ENCODE measurements at places on chromosomes 3 and 15.

DNA sequence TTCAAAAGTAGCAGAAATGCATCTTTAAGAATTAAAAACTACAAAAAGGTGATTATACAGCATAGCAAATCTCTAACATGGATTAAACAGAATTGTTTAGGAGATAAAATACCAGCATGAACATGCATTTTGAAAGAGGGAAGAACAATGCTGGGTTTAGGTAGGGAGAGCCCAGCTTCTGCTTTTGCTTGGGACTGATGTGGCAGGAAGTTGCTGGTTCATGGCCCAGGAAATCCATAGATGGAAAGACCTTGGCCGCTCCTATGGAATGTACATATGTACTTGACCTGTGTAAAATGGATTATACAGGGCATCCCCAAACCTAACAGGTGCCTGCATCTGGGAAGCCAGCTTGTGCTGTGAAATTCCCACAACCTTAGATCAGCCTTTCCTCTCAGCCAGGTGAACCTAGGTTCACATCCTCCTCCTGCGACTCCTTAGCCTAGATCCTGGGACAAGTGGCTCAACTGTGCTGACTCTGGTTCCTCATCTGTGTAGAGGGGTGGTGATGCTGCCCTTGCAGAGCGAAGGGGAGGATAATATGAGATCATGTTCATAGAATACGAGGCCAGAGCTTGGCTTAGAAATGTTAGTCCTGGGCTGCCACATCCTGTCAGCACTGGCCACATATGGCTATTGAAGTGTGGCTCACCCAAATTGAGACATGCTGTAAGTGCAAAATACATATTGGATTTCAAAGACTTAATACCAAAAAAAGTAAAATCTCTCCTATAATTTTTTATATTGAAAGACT lies 47.0 kb upstream of the PLXNA1 start:
- DNase-seq = no peak

- DNase-seq = no peak
Measured at GRCh38 chr3:61505197-61505596, 56.2 kb upstream of the PTPRG start.

GRCh38 chr3:158308236-158308928 lies 198.5 kb downstream of the RSRC1 start:
- DNase-seq = no peak

DNA sequence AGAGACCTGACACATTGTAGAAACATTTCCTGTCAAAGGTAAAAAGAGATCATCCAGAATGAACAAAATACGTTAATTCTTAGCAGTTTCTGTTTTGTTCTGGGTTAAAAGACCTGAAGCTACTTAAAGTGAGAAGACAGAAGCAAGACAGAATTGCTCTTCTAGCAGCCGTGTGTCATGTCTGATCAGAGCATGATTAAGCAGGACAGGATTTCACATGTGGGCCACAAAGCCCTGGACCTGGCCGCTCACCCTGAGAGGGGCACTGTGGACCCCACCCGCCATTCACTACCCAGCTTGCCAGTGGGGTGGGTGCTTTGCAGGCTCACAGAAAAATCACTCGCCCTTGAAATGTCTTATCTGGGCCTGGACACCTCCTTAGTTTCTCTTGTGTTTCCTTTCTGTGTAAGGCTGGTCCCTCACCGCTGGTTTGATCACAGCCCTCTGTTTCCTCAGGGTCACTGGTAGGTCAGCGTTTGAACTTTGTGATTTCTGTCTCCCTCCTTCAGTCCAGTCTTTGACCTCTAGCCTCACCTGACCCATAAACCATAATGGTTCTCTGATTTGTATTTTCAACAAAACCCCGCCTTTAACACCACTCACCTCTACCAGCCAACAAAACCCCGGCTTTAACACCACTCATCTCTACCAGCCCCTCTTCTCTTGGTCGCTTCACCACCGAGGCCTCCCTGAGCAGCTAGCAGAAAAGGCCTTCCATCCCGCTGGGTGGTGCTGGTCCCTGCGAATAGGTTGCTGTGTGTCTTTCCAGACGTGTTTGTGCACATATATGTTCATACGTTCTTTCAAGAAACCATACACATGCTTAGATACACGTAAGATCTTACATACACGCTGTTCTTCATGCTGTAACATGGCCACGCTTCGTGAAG lies 185.0 kb downstream of the OR4M2 start:
- DNase-seq = no peak

- no peak for DNase-seq
Measured at GRCh38 chr3:82493858-82494257, 732.4 kb upstream of the GBE1 start.

DNA sequence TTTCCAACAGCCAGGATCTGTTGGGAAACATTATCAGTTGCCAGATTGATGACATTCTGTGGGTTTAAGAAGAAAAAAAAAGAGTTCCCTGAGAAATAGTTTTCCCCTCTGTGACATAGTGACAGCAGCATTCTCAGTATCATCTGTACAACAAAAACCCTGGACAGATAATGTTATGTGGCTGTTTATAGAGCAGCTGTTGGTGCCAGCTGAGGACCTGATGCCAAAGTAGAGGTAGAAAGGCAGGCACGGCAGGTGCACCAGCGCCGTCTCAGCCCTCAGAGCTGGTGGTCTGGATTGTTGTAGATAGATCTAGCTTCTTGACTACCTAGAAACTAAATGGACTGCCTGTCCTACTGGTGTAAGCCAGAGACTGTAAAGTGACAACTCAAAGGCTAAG lies 56.2 kb upstream of the FILIP1L start:
- DNase-seq = no peak

DNA sequence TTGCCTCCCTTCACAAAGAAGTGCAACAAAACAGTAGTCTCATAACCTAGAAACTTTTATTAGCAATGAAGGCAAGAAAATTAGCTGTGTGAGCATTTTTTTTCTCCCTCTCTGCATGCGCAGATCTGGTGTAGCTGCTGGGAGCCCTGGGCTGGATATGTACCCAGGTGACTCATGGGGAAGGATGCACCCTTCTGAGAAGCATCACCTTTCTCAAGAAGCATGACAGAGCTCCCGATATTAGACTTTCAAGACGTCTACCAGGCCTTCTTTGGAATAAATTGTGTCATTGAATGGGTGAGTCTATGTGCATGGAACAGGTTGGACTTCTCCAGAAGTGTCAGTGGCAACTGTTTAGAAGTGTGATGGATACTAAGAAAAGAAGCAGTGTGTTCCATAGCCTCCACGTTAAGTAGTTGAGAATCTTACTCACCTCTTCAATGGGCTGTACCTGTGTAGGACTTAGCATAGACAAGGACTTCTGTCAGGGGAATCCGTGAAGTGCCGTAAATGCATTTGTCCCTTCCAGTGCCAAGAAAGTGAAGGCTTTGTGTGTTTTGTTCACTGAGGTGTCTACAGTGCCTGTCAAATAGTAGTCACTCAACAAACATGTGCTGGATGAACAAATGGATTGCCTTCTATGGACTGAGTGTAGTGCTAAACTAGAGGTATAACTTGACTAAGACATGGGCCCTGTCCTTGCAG lies 47.7 kb upstream of the RASGRP1 start:
- no peak for DNase-seq

GRCh38 chr15:92617549-92618520 lies 37.7 kb downstream of the FAM174B start:
- DNase-seq = no peak

DNA sequence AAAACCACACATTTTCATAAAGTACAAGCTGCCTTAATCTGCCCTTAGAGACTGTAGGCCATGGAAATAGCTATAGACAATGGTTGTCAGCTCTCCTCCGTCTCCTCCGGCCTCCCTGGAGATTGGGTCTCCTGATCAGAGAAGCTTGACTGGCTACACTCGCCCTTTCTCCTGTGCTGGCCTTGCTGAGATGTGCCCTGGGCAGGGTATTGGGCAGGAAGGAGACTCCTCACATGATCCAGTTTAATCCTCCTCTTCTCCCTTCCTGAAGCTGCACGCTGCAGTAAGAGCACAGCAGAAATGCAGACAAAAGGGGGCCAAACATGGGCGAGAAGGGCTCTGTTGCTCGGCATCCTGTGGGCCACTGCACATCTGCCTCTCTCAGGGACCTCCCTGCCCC lies at the start of gene SLC24A5:
Gene SLC24A5, plus strand, starts transcription at position 246 of the 400 bp plus-strand sequence. Its CDS starts 55 bp downstream, at position 301.
- DNase-seq = no peak

DNA sequence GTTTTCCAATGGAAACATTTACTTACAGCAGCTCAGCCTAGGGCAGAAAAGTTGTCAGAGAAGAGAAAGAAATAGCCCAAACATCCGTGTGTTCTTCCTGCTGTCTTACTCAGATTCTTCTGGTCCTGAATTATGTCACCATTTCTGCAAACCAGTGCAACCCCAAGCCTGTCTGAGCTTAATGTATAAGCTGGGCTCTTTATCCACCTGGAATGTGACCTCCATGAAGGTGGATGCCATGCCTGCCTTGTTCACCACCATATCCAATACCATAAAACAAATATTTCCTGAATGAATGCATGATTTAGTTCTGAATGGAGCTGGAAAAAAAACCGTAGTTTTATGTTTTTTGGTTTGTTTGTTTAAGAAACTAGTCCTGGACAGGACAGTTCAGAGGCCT lies 150.9 kb downstream of the RYR3 start:
- DNase-seq = no peak

GRCh38 chr15:73752806-73753193 lies 351 bp downstream of the INSYN1 start:
- no peak for DNase-seq

DNA sequence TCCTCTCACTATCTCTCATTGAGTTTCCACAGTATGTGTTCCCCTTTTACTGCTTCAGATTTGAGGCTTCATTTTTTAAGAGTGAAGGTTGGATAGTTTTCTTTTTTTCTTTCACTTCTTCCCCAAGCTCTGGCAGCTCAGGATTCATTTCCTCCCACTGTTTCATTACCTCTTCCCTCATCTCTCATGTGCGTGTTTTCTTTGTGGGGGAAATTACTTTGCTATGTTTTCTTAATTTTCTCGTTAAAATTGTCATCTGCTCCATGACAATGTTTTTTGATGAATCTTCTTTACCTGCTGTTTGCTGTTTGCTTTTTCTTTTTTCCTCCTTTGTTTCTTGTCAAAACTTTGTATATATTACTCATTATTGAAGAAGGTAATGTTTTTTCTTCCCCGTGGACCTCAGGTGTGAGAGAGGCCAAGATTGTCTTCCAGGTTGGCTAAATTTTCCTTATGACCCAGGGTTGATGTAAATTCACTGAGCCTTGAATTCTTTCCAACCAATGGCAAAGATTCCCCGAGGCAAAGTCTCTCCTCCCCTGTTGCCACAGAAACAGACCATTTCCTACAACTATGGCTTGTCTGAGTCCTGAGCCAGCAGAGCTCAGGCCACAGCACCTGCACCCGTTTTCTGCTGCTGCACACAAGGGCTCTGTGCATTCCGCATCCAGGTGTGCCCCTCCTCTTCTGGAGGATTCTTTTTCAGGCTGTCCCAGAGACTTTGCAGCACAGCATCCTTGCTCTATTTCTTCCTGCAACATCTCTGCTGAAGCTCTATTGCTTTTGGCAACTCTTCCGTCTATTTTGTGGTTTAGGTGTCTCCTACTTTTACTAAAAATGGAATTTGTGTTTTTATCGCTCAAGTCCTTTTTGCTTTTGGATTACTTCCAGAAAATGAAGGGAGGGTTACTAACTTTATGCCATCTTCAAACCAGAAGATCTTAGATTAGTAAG lies 66.1 kb downstream of the NOX5 start:
- DNase-seq = peak; percentile 16

GRCh38 chr15:51144021-51144532 lies 49.4 kb upstream of the TNFAIP8L3 start:
- peak; percentile 52 for DNase-seq

DNA sequence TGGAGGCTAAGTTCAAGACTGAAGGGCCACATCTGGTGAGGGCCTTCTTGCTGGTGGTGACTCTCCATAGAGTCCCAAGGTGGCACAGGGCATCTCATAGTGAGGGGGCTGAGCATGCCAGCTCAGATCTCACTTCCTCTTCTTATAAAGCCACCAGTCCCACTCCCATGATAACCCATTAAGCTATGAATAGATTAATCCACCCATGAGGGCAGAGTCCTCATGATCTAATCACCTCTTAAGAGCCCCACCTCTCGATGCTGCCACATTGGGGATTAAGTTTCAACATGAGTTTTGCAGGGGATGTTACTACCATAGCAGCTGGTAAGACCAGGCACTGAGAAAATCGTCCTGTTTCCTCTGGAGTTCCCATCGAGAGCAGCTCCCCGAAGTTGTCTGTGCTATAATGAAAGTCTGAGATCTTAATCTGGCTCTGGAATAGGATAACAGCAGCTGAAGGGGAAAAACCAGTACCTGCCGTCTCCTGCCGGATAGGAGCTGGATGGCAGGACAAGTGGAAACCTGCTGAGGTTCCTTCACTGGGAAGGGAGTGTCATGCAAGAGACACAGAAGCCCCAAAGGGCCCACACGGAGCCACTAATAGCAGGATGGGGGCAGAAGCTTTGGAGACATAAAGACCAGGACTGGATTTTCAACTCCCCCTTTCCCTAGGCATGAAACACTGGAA lies 79.5 kb upstream of the EPHB3 start:
- DNase-seq = no peak

GRCh38 chr15:60972301-60972700 lies 256.8 kb downstream of the RORA start:
- DNase-seq = peak; percentile 92

DNA sequence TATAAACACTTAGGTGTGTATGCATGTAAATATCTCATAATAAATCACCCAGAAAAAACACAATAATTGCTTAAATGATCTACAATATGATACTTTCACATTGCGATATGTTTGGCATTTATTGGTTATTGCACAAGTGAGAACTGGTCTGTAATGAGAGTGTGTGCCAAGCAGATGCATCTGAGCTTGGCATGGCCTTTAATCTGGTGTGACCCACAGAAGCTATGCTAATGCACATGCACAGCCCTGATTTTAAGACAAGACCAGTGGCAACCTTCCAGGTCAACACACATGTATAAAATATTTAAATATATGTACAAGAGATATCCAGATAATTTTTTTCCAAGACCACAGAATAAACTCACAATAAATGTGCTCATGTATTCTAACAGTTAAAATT lies 42.7 kb downstream of the C2CD4A start:
- DNase-seq = no peak

DNA sequence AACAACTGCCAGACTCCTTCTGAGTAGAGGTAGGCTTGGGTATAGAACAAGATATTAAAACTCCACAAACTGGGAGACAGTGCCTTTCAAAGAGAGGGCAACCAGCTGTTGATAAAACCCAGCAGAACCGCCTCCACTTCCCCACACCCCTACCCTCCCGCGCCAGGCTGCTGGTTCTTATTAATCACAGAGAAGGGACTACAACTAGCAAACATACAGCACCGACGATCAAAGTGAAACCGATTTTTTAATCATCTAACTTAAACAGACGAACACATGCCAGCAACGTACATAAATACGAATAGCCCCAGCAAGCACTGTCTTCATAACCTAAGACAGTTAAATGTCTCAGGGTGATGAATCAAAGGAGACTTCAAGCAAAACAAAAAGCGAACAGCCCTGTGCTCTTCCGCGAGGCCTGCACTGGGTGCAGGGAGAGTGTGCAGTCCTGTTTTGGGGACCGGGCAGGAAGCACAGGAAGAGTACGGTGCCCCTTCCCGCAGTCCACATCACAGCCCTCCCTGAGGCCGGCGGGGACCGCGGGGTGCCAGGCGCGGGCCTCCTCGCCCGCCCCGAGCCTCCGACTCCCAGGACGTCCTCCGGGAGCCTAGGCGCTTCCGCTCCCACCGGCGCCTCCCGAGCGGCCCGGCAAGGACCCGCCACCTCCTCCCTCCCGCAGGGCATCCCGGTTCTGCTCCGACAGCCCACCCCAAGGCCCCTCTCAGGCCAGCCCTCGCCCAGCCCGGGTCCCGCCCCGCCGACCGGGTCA lies 75.1 kb upstream of the VGLL4 start:
- DNase-seq = peak; percentile 64

- DNase-seq = no peak
Measured at GRCh38 chr3:39241561-39241960, 38.3 kb downstream of the CX3CR1 start.

- no peak for DNase-seq
Measured at GRCh38 chr3:187027531-187028278, 97.4 kb downstream of the ST6GAL1 start.
